RPMI8226 (cell line): ENCODE measurements at places on chromosomes 2 and 18.
A peak's percentile ranks its signal among the peaks of the same experiment; 100 is the strongest.

- DNase-seq: no peak
Observed at GRCh38 chr2:226618875-226619605, 180.6 kb downstream of the IRS1 start.

DNA sequence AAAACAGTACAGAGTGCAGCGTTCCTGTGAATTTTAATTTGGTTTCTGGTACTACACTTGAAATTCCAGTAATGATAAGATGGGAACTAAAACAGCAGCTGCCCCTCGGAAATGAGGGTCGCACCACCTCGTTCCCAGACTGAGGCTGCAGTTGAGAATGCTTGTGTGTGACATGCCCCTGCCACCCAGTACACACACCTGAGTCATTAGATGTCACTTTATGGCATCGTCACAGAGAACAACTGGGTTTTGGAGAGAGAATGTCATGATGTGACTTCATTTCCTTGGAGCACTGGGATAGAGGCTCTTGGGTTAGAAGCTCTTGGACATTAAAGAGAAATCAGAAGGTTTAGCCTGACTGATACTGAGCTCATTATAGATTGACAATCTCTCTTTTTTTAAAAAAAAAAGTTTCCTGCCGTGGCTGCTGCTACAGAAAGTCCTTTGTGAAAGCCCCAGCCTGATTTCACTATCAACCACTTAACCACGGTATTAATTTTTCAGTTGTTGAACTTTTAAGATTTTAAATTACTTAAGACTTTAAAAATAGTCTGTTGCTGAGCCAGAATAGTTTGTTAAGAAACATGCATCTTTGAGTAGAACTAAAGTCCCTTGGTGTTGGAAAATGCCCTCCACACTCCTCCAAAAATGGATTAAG lies 24.5 kb downstream of the BCL2L11 start:
- DNase-seq: no peak

- no peak for DNase-seq
Observed at GRCh38 chr2:113351375-113352355, 72.9 kb upstream of the PAX8 start.

DNA sequence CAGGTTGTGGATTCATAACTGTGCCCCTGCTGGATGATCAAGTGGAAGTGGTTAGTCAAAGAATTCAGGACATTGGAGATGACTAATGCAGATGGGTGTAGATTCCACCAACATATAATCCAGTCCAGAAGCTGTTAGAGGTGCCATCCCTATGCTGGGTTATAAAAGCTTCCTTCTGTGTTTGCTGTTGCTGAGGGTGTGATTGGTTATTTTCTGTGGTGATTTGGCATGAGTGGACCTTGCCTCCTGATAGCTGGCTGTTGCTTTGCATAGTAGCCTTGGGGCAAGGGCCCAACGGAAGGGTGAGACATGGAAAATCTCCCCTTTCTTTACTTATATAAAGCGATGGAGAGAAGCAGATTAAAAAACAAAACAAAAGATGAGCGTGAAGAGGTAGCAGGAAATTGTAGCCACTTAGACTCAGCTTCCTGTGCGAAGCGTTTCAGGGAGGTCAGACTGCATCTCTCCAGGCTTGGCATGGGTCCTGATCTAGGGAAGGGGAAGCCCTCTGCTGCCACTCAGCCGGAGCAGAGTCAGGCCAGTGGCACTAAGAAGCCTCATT lies 190.4 kb downstream of the FMNL2 start:
- DNase-seq: no peak

GRCh38 chr2:210199186-210199765 lies 26.0 kb downstream of the ACADL start:
- DNase-seq: peak; percentile 39

GRCh38 chr2:175523001-175523400 lies 341.5 kb upstream of the ATP5MC3 start:
- no peak for DNase-seq

- DNase-seq: no peak
Observed at GRCh38 chr2:64763126-64763525, 109.4 kb upstream of the SERTAD2 start.

DNA sequence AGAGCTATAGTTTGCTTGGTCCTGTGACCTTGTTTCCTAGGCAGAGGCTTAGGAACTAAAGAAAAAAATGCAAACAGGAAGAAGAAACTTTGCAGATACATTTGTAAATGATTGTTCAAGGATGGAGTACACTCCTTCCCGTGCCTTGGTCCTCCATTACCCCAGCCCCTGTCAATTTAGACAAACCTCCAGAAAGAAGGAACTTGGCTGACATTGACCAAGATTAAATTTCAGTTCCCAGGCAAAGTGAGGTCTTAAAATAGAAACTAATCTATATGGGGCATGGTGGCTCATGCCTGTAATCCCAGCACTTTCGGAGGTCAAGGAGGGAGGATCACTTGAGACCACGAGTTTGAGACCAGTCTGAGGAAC lies 179.9 kb upstream of the FN1 start:
- DNase-seq: no peak

- no peak for DNase-seq
Observed at GRCh38 chr2:108560241-108560811, 26.1 kb downstream of the LIMS1 start.

GRCh38 chr2:70994699-70995425 lies at the start of gene TEX261:
Gene TEX261, minus strand, starts transcription at chr2:70994873. Its CDS starts 116 bp downstream, at chr2:70994757.
- DNase-seq: peak; percentile 92

DNA sequence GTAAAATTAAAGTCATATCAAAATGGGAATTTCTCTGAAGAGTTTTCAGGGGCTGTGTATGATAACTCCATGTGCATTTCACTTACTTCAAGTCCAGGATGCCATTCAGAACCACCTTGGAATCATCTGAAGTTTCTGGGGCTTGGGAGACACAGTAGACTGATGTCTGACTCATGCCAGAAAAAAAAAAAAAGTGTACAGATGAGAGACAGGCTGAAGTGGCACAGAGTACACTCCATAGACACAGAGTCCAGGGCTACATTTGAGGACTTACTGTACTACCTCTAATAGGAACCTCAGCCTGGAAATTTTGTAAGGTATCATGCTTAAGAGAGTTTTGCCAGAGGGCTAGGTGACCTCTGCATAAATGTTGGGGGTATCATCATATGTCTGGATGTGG lies 92.0 kb downstream of the SS18 start:
- DNase-seq: no peak

DNA sequence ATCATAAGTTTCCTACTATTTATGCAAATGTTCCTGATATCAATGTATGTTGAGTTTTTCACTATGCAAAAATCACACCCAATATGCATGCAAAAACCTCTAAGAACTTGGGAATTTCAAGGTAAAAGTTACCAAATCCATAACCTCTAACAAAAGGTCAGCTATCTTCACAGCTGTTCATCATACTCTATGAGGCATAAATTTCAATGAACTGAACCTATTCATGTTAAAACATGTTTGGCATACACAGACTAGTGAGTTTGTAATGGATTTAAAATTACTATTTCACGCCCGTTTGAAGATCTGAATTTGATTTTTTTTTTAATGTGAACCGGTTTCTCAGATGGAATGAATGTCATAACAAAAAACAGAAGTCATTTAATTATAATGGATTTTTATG lies 100.2 kb downstream of the ATAD2B start:
- no peak for DNase-seq

DNA sequence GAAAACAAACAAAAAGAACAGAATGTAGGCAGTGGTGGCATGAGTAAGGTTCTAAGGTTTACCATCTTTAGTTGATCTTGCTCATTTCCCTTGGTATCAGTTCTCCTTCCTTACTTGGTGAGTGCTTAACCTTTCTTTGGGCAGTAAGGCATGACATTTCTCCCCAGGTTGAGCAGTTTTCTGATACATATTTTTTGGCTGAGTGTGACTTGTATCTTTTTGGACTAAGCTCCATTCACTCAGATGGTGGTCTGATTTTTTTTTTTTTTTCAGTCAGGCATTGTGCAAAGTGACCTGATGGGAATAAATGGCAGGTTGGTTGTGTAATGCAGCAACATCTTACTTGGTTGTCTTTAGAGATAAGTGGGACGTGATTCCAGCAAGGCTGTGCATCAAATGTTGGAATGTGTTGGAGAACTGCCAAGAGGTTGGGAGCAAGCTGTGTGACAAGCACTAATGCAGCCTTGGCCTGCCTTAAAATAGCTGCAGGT lies 15.1 kb downstream of the SPTBN1 start:
- DNase-seq: no peak

DNA sequence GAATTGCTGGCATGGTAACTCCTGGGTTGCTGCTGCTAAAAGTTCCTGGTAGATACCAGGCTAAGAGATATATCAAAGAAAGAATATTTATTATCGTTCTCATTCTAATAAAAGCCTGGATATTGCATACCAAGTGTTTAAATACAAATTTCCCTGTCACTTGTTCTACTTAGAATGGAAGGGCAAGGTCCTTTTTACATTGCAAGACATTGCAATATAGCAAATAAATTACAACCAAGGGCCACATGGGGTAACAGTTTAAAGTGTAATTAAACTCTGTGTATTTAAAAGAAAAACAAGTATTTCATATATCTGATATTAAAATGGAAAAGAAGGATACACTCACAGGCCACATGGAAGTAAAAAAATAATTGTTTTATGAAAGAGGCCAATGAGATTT lies 16.2 kb downstream of the PDE11A start:
- no peak for DNase-seq

- no peak for DNase-seq
Observed at GRCh38 chr2:41905597-41906337, 142.1 kb upstream of the PKDCC start.

- DNase-seq: peak; percentile 56
Observed at GRCh38 chr2:84888401-84889276, 7.8 kb upstream of the TRABD2A start.

DNA sequence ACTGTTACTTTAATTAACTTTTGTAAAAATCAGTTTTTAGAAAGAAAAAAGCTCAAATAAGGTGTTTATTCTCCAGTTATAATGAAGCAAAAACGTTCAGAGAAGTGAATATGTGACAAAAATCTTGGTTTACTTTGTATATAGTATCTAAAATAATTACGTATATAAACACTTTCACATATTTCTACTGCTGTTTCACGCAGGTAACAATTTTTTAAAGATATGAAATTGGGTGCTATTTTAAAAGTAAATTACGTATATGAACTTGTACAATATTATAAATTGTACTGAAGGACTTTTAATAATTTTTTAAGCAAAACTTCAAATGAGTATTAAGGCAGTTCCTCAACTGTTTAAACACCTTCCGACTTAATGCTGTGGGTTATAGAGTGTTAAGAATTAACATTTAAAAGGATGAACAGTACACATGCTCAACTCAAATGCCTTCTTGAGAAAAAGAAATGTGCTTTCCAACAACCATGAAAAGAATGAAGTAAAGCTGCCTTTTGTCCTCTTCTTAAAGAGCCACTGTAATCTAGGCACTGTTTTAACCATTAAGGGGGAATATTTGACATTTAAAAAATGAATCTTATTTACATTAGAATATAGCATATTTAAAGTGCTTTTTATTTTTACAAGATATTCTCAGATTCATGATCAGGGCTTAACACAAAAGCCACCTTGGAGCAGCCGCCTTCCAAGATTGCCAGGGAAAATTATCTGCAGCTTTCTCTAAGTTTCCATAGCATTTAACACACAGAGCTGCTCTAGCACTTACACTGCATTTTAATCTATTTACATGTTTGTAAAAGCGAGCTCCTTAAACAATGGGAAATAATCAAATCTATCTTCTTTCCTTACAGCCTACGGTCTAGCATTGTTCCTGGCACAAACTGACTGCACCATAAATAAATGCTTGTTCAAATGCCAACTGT lies 56.5 kb upstream of the CDKL4 start:
- DNase-seq: no peak

DNA sequence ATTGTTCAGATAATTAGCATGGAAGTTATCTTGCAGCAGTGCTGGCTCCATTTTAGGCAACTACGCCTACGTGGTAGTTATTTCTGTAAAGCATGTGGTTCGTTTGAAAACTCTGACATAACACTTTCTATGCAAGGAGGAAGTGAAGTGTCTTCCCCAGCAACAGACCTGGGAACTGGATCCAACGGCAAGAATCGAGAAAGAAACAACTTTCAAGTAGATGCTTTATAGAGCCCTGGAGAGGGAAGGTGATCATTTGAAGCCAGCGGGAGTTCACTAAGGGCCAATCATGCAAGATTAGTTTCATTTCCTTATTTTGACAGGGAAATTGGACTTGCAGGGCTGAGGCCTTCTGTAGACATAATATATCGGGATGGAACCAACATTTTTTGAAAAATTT lies 218.3 kb downstream of the ACKR3 start:
- peak; percentile 36 for DNase-seq

- DNase-seq: no peak
Observed at GRCh38 chr2:72925328-72925943, 8.1 kb downstream of the EMX1 start.

GRCh38 chr2:105175231-105175630 lies 66.3 kb upstream of the GPR45 start:
- no peak for DNase-seq

DNA sequence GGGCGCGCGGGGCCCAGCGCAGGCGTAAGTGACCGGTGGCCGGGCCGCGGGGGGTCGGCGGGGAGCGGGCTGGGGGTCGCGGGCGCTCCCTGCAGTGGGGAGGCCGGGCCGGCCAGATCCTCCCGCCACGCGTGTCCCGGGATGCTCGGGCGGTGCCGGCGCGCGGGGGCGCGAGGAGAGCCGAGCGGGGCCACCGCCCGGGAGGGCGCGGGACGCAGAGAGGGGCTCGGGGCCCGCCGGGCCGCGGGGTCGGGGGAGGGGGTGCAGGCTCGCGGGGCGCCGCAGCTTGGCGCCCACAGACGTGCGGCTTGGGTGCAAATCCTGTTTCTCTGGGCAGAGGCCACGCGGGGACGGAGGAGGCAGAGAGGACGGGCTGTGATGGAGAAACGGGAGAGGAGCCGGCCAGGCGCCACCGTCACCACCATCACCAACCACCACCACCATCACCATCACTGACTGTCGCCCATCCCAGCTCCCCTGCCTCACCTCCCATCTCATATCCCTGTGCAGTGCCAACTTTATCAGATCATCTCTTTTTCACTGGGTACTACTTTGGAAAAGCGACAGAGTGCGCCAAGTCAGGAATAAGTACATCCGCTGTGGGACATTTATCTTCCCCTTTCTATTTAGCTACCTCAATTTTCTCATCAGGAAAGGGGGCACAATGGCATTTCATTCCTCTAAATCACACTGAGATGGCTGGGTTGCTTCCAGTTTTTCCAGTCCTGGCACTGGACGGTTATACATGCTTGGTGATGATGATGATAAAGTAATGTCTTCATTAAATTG lies 97.2 kb upstream of the GPR45 start:
- DNase-seq: no peak

DNA sequence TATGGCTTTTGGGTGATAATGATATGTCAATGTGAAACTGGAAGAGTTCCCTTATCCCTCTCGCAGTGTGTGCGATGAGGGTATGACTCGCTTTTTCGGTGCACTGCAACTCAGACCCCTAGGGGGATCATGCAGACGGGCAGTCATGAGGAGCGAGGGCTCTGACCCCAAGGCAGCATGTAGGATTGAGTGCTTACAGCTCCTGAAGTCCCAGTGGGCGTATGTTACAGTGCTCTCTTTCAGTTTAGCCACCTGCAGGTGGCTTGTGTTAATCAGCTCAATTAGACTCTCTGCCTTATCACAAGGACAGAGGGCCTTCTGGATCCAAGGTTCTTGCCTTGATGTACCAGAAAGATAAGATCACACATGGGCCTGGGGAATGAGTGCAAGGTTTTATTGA lies 1269.9 kb upstream of the GYPC start:
- DNase-seq: no peak

GRCh38 chr2:167537743-167538142 lies 649.5 kb downstream of the XIRP2 start:
- no peak for DNase-seq

GRCh38 chr2:157782057-157782845 lies 93.9 kb downstream of the ACVR1 start:
- DNase-seq: no peak

- DNase-seq: no peak
Observed at GRCh38 chr18:35122586-35123224, 81.5 kb downstream of the MAPRE2 start.
